ENCODE measurements at places on chromosomes 4 and X.

DNA sequence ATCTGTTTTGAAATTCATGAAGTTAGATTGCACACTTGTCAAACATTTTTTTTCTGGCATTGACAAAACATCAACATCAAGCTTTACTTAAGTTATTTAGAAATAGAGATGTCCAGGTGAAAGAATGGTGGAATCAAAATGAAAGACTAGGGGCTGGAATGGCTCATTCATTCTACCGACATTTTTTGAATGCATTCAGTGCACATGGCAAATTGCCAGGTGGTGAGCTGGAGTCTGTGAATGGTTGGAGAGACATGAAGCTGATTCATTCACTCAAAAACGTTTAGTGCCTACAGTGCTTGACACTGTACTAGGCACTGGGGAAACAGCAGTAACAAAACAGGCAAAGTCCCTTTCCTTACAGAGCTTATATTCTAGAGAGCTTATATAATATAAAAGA lies 292.4 kb downstream of the PPP1R2C start:
- DNase-seq: no peak

DNA sequence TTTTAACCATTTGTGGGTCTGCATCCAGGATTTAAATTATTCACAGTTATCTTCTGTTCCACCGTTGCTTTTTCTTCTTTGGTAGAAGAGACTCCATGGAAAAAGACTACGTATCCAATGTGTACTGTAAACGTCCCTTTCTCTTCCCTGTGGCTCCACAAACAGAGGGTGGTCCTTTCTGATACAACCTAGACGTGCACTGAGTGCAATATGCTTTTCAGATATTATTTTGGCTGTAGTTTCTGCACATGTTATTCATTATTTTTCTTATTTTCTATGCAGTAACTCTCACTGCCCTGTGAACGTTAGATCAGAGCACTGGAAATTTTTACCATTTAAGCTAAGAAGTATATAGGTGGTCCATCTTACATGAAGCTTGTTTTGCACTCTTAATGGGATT lies 72.7 kb downstream of the SHISA3 start:
- no peak for DNase-seq

- no peak for DNase-seq
These were observed 490 bp downstream of the RWDD4 start for GRCh38 chr4:183658362-183659028.

DNA sequence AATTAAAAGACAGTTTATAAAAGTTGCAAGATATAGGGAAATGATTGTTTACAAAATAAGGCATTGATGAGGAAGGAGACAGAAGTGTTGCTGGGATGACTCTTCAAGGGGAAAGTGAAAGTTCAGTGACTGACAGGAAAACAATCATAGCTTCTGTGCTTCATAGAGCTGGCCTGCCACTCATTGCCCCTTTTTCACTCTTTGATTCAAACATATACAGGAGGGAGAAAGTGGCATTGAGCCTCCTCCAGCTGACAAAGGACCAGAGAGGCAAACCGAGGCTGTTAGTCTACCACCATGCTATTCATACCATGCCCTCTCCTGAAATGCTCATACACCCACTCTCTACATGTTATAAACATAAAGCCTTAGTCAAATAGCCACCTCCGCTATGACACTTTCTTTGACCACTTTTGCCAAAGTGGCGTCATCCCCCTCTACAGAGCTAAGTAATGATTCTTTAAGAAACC lies 79.2 kb upstream of the ATOH1 start:
- DNase-seq: no peak

GRCh38 chrX:88202149-88202548 lies 544.9 kb upstream of the CPXCR1 start:
- DNase-seq: no peak

- DNase-seq: no peak
These were observed 172.2 kb downstream of the GABRB1 start for GRCh38 chr4:47203593-47203992.

DNA sequence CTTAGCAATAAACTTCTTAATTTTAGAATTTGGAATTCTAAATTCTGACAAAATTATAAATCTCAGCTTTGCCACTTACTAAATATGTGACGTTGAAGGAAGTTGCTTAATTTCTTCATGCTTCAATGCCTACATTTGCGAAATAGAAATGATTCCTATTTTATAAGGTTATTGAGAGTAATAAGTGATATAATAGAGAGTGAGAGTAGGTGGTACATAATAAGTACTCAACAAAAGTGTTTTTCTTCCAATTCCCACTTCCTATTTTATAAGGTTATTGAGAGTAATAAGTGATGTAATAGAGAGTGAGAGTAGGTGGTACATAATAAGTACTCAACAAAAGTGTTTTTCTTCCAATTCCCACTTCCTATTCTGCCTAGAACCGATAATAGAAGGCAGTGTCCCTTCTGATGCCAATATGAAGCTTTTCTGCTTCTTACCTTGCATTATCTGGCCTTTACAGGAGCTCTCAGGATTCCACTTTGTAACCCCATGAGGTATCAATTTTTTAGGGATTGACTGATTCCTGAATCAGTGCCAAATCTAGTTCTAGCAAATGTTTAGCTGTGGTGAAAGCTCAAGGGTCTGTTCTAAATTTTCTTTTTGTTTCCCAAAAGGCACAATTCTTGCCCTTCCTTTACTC lies 31.4 kb downstream of the VSIG4 start:
- DNase-seq: no peak

GRCh38 chrX:39726771-39727170 lies 371.0 kb downstream of the BCOR start:
- DNase-seq: no peak

DNA sequence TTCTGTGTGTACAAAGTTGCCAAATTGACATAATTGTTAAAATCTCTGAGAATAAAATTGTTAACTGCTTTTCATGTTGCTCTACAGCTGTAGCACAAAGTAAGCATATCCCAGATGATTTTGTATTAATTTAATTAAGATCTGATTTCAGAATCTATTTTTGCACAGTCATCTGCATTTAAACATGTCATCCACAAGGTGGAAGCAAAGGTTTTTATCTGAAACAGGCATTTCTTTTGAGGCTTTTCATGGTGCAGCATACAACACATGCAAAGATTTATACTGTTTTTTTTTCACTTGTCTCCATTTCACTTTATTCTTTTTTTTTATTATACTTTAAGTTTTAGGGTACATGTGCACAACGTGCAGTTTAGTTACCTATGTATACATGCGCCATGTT lies 51.2 kb downstream of the GC start:
- DNase-seq: no peak

- DNase-seq: no peak
These were observed 113.5 kb upstream of the SCML1 start for GRCh38 chrX:17623750-17624149.

DNA sequence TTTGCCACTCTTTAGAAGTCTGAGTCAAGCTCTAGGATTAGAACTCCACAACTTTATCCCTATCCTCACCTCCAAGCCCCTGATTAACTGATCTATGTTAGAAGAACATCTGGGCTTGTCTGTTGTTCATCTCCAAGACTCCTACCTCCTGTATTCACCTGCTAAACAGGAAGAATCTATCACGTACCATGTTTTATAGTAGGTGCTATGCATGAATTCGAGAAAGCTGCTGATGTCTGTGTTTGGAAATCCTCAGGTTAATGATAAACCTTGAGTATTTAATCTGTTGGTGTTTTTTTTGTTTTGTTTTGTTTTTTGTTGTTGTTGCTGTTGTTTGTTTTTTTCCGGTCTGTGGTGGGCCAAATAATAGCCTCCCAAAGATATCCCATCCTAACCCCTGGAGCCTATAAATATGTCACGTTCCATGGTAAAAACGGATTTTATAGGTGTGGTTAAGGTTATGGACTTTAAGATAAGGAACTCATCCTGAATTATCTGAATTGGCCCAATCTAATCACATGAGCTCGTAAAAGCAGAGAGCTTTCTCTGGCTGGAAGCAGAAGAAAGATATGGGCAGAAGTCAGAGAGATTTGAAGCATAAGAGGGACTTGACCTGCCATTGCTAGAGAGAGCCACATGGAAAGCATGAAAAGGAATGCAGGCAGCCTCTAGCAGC lies 101.2 kb upstream of the DUSP21 start:
- no peak for DNase-seq

DNA sequence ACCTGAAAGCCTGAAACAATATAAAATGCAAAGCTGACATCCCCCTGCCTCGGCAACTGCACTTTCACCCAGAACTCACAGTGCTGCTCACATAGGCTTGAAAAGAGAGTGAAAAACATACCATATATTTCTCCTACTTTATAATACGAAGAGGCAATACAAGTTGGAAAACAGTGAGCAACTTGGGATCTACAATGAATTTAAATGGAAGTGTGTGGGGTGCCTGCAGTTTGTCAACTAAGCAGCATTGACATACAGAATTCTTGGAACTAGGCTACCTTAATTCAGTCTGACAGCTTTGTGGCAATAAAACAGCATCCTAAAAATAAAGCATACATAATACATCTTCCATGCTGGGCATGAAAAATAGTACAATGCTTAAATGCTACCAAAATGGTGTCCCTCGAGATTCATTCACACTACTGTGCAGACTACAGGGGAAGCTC lies 8.0 kb downstream of the GASK1B start:
- DNase-seq: no peak
